ENCODE measurements at places on chromosomes 3 and 15.

- H3K4me1 ChIP-seq, result no peaks in the 10 kb centered on the region
- no peak overlapping the region for H3K4me3 ChIP-seq
- peaks cover 9% of the 10 kb centered on the region for H3K27me3 ChIP-seq
- H3K36me3 ChIP-seq, result no peaks in the 10 kb centered on the region
Observed at GRCh38 chr15:59873644-59874272, 130.4 kb upstream of the FOXB1 start.

DNA sequence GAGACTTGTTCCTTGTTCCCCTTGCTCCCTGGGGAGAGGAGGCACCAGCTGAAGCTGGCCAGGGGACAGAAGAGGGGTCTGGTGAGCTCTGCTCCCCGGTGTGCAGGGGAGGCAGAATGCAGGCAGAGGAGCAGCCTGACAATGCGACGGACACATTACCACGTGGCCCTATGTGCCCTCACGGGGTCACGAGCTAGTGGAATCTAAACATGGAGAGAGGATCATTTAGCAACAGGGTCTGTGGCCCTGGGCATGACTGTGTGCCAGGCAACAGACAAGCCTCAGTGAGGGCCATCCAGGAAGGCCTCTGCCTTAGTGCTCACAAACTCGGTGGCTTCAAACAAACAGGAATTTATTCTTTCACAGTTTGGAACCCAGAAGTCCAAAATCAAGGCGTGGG is 8.5 kb upstream of the MUC4 start:
- DNase-seq, result no peak
- H3K36me3 ChIP-seq, result no peaks in the 10 kb centered on the region
- no peaks in the 10 kb centered on the region for H3K27me3 ChIP-seq
- H3K4me3 ChIP-seq, result no peak overlapping the region

GRCh38 chr15:101188637-101189408 is 63.0 kb downstream of the CHSY1 start:
- no peak for DNase-seq
- H3K27me3 ChIP-seq, result no peaks in the 10 kb centered on the region
- H3K4me3 ChIP-seq, result no peak overlapping the region

- H3K36me3 ChIP-seq, result no peaks in the 10 kb centered on the region
- H3K4me1 ChIP-seq, result peaks cover 5% of the 10 kb centered on the region
- no peak overlapping the region for H3K27ac ChIP-seq
- H3K4me3 ChIP-seq, result no peak overlapping the region
- no peaks in the 10 kb centered on the region for H3K27me3 ChIP-seq
Observed at GRCh38 chr15:38631119-38632075, 66.8 kb upstream of the RASGRP1 start.

DNA sequence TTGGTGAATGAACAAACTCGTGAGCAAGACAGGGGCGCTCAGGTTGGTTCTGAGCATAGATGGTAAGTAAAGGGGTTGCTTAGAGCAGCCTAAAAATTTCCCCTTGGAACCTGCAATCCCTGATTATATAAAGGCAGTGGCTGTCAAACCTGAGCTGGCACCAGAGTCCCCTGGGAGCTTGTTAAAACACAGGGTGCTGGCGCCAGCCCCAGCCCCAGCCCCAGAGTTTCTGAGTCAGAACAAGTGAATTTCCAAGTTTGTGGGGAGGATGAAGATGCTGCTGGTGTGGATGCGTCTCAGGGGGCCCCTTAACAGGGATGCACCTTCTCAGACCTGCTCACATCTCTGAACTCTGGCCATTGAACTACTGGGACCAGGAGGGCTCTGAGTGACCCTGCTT is 48.2 kb downstream of the FEM1B start:
- H3K36me3 ChIP-seq, result no peaks in the 10 kb centered on the region
- no peak for DNase-seq
- H3K4me3 ChIP-seq, result no peak overlapping the region
- H3K27me3 ChIP-seq, result peaks cover 2% of the 10 kb centered on the region

GRCh38 chr15:25508369-25509002 is 69.7 kb upstream of the UBE3A start:
- H3K4me1 ChIP-seq, result peaks cover 8% of the 10 kb centered on the region
- H3K36me3 ChIP-seq, result no peaks in the 10 kb centered on the region
- no peak overlapping the region for H3K27ac ChIP-seq
- H3K27me3 ChIP-seq, result no peaks in the 10 kb centered on the region

- H3K4me1 ChIP-seq, result no peaks in the 10 kb centered on the region
- H3K4me3 ChIP-seq, result no peak overlapping the region
- no peak for DNase-seq
- H3K36me3 ChIP-seq, result no peaks in the 10 kb centered on the region
- no peak overlapping the region for H3K27ac ChIP-seq
Observed at GRCh38 chr3:191425322-191425734, 35.6 kb upstream of the PYDC2 start.

DNA sequence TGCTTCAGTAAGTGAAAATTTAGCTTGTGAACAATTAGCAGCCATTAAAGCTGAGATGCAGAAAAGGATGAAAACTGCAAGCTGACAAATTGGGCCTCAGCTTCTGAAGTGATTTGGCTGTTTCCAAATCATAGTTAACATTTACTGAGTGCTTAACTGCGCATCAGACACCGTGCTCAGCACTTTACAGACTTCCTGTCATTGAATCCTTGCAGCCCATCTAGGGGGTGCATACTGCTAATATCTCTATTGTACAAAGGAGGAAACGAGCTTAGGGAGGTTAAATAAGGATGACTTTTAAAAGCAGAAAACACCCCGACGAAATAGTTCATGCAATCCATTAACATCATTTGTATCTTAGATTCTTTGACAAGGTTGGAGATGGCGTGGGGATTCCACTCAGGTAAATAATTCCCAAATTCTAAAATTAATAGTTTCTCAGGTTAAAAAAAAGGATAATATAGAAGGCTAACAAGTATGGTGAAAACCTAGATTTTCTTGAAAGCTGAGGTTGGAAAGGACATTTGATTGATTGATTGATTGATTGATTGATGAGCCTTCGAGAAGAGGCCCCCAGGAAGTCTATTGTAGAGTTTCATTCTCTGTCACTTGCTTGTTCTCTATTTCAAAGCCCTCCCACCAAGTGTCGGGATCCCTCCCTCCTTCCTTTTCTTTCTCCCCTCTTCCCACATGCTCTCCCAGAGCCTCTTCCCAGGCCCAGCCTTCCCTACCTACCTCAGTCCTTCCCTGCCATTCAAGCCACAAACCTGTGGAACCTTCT is 23.5 kb upstream of the EPHB3 start:
- H3K27me3 ChIP-seq, result peaks cover 38% of the 10 kb centered on the region
- no peak for DNase-seq
- no peaks in the 10 kb centered on the region for H3K36me3 ChIP-seq
- H3K4me3 ChIP-seq, result no peak overlapping the region
- H3K4me1 ChIP-seq, result peaks cover 11% of the 10 kb centered on the region
- H3K27ac ChIP-seq, result no peak overlapping the region

DNA sequence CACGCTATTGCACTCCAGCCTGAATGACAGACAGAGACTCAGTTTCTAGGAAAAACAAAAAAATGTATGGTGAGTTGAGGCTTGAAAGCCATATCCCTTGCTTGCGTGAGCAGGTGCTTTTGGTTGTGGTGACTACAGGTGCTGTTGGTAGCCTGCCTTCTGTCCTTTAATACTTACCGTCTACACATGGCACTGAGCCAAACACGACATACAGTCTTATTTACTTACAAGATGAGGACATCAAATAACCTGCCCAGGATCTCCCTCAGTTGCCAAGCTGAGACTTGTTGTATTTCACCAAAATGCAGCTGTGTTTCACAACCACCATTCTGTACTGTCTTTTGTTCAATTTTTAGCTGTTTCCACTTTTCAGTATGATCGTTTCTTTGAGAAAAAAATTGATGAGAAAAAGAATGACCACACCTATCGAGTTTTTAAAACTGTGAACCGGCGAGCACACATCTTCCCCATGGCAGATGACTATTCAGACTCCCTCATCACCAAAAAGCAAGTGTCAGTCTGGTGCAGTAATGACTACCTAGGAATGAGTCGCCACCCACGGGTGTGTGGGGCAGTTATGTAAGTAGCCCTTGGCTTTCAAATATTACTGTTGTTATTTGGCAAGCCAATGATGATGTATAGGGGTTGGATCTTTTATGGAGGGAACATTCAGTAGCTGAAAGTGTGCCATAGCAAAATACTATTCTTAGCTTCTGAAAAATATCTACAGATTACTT is 6.5 kb downstream of the ALAS1 start:
- H3K4me3 ChIP-seq, result no peak overlapping the region
- no peak for DNase-seq
- peaks cover 52% of the 10 kb centered on the region for H3K36me3 ChIP-seq

GRCh38 chr3:64121750-64122311 is 98.5 kb upstream of the PSMD6 start:
- no peaks in the 10 kb centered on the region for H3K4me1 ChIP-seq
- no peaks in the 10 kb centered on the region for H3K36me3 ChIP-seq
- no peak overlapping the region for H3K4me3 ChIP-seq
- H3K27ac ChIP-seq, result no peak overlapping the region
- H3K27me3 ChIP-seq, result no peaks in the 10 kb centered on the region

DNA sequence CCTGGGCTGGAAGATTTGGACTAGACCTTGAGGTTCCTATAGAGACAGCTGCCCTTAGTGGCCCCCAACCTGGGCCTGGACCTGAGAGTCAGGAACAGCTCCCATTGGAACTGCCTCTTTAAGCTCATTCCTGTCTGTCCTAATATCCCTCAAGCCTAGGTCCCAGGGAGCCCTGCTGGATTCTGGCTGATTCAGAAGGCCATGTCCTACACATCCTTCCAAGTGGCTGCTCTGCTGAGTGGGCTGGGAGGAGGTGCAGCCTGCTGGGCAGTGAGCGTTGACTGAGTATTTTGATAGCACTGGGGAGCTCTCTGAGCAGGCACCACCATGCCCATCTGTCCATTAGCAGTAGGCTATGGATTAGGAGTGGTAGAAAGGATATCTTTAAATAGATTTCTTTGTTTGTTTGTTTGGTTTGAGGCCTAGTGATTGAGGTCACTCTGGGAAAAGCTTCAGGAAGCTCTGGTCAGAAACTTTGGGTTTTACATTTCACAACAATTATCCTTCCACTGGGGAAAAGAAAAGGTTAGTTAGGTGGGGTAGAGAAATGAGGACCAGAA is 54.6 kb upstream of the ATOSA start:
- no peaks in the 10 kb centered on the region for H3K36me3 ChIP-seq
- no peaks in the 10 kb centered on the region for H3K27me3 ChIP-seq
- H3K4me3 ChIP-seq, result no peak overlapping the region
- no peak for DNase-seq

- no peak for DNase-seq
- no peaks in the 10 kb centered on the region for H3K27me3 ChIP-seq
- H3K4me1 ChIP-seq, result no peaks in the 10 kb centered on the region
Observed at GRCh38 chr3:38490281-38491030, 5.7 kb upstream of the EXOG start.

- no peaks in the 10 kb centered on the region for H3K27me3 ChIP-seq
- H3K4me1 ChIP-seq, result no peaks in the 10 kb centered on the region
- no peak overlapping the region for H3K4me3 ChIP-seq
- H3K36me3 ChIP-seq, result no peaks in the 10 kb centered on the region
Observed at GRCh38 chr3:112811131-112811884, 35.4 kb downstream of the CD200R1L start.

DNA sequence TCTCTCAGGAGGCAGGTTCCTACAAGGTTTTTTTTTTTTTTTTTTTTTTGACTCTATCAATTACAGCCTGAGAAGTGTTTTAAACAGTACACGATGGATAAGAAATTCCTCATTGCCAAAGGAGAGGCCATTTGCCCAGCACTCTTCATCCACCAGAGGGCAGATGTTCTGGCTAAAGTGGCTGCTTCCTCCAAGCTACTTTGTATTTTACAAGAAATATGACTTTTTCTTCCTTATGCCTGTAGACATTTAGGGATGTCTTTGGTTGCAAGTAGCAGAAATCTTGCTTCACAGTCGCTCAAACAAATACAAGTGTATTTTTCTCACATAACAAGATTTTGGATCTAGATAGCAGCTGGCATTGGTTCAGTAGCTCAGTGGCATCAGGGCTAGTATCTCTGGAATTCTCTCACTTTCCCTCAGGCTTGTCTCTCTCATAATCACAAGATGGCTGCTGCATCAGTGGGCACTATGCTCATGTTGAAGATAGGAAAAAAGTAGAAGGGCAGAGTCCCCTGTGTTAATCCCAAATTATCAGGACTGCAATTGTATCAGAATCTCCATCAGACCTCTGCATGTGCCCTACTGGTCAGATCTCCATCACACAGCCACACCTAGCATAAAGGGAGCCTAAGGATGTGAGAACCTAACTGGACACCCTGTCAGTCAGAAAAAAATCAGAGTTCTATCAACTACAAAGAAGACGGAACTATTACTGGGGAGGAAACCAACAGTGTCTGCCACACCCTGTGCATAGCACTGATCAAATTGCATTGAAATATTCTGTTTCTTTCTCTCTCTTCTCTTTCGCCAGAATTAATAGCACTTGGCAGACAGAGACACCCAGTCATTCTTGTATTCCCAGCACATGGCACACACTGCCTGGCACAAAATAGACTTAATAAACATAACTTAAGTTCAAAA is 138.9 kb upstream of the COL8A1 start:
- no peaks in the 10 kb centered on the region for H3K36me3 ChIP-seq
- no peaks in the 10 kb centered on the region for H3K27me3 ChIP-seq
- no peak for DNase-seq
- H3K27ac ChIP-seq, result no peak overlapping the region

DNA sequence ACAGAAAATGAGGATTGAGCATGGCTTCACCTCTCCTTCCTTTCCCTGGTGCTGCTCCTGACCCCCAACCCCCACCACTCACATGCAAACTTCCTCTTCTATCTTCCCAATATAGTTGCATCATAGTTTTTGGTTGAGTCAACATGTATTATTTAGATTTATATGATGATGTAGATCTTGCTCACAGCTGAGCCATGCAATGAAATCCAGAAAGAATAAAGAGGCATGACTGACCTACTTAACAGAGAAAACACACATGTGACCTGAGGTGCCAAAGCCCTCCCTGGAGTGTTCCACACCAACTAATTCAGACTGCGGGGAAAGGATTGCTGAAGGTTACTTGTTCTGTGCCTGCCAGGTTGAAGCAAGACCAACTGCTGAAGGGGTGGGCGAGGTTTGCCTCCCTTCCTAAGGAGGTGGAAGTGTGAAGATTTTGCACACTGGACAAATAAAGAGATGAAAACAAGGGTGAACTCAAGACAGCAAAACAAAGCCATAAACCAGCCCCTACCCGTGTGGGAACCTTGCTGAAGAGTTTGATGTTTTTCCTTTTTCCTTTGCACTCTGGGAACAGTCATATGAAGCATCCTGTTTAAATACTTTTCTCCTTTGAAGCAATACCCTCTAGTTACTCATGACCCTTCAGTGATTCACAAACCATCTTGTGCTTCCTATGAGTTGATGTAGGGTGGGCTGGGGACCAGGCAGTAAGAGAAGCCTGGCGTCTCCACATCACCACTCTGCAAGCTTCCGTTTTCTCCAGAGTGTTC is 155.2 kb upstream of the UBE2E1 start:
- H3K4me1 ChIP-seq, result no peaks in the 10 kb centered on the region
- H3K4me3 ChIP-seq, result no peak overlapping the region
- DNase-seq, result no peak
- H3K27me3 ChIP-seq, result no peaks in the 10 kb centered on the region

DNA sequence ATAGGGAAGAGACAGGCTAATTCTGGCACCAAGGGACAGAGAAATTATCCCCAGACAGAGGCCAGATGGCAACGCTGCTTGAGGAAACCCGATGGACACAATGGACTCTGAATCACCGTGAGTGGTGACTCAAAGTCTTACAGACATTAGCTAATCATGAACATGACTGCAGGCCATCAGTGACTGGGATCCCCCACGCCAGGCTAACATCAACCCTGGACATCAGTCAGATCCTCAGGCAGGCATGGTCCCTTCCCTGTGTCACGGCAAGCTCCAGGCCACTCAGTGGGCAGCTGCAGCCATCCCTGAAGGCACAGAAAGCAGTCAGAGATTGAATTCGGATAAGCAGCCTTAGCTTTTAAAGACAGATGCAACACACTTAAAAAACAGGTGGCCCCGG is 23.8 kb upstream of the OXTR start:
- no peak overlapping the region for H3K4me3 ChIP-seq
- no peak overlapping the region for H3K27ac ChIP-seq
- H3K4me1 ChIP-seq, result no peaks in the 10 kb centered on the region
- no peaks in the 10 kb centered on the region for H3K36me3 ChIP-seq
- H3K27me3 ChIP-seq, result no peaks in the 10 kb centered on the region
